Ammon's horn (tissue), 1 donor: ENCODE measurements at places on chromosomes 13 and 19.

GRCh38 chr19:903266-903797 is 9.7 kb downstream of the R3HDM4 start:
- no peak for DNase-seq

GRCh38 chr13:101917475-101917810 is 465.0 kb downstream of the ITGBL1 start:
- no peak for DNase-seq

DNA sequence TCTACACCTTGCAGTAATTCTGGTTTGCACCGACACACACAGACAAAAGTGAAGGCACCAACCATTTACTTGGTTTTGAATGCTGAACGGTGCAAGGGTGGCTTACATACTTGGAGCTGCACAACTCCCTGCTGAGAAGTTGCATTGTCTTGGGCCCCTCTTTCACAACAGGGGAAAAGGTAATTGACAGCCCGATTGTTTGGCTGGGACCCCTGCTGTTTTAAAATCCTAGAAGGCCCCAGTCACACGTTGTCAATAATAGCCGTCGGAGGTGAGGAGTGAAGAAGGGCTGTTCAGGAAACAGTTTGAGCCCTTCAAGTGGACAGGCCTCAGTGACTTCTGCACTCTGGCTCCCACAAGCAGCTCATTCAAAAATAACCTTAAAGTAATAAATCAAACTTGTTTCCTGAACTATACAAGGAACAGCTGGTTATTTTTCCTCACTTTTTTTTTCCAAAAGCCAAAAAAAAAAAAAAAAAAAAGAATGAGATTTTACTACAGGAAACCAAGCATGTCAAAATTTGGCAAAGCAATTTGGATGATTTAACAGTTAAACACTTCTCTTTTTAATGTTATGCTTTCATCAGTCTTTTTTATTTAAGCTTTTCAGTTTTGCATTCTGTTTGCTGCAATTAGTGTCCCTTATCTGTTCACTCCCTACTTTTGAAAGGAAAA is 19.0 kb upstream of the SPRY2 start:
- no peak for DNase-seq

GRCh38 chr13:21673789-21674489 is 3.1 kb downstream of the FGF9 start:
- peak; percentile 54 for DNase-seq

DNA sequence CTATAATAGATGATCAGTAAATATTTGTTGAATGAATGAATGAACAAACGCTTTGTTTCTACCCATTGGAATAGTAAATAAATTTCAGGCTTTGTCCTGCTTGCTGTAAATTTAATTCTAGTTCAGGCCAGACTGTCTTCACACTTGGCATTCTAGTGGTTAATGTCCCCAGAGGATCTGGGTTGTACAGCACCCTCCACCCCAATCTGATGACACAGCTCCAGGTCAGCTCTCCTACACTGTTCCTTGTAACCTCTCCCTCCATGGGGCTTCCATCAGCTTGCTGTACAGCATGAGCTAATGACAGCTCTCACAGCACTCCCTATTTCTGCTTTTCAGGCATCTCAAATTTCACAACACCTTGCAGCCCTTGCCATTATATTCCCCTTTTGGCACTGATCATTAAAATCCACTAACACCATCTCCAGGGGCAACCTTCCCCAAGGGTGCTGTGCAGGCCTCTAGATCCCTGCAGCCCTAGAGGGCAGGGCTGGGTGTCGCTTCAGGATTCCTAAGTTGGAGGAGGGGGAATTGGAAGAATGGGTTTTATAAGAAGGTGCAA is 12.7 kb upstream of the KL start:
- DNase-seq, result no peak

- DNase-seq, result no peak
Observed at GRCh38 chr13:69243366-69243765, 864.3 kb upstream of the ATXN8OS start.

DNA sequence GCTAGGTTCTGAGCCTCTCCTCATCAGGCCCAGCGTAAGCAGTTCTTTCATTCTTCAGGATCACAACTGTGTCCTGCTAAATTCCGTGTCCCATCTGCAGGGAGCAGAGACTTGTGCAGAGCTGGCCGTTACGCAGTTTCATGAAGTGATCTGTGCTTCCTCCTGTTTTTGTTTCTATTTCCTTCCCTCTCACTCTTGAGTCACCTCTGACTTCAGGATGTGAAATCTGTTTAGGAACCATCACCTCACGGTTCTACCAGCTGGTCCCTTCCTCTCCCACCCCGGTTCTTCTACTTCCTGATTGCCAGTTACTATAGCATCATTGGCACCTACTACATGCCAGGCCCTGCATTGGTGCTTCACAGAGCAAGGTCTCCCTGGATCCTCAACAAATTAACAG is 8.5 kb downstream of the MAU2 start:
- no peak for DNase-seq

DNA sequence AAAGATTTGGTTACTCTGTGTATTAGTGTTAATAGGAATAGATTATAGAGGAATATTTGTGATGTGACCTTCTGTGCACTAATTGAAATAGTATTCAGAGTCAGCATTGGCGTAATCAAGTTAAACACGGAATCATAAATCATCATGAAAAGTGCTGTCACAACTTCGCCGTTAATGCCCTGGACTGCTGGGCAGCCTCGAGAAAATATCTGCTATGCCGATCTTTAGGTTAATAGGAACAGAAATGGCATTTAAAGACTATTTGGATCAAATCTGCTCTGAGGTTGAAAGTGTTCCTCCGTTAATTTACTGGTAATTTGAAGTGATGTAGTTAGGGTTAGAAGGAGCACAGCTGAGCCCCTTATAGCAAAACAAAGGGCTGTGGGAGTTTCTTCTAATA is 219.0 kb downstream of the MZT1 start:
- DNase-seq, result no peak

DNA sequence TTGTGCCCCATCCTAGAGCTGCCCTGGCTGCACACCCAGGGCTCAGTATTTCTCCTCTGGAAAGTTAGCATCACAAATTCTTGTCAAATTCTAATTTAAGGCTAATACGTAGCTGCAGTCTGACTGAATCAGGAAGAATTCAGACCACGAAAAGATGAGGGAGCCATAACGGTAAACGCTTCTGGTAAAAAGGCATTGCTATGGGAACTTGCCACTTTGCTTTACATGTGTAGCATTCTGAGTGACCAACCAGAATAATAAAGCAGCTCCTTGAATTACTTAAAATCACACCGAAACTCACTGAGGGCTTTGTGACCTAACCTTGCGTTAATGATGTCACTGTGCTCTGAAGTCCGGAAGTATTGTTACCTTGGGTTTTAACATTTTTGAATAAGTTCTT is 286.6 kb upstream of the TMTC4 start:
- DNase-seq, result no peak

DNA sequence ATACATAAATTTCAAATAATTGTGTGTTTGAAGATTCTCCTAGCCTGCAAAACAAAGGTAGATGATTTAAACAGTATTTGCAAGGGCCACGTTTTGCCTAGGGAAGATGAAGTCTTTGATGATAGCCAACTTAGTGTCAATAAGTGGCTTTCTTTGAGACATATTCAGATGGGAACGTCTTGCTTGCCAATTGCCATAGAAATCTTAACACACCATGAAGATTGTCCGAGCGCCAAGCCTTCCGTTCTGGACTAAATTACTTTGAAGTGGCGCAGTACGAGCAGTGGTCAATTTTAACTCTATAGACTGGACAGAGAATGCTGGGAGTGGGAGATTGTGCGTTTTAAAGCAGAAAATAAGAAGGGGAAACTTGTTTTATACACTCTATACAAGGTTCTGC is 9.9 kb downstream of the ZIC5 start:
- peak; percentile 61 for DNase-seq
